ENCODE measurements at places on chromosomes 13 and 19. TPM values are rescaled to one million over a fixed set of nuclear protein-coding genes. Genes with fewer than 3 reads are reported as not detected.

The C1QTNF9B gene
- total RNA-seq: not detected

The TUBA3C gene
- not detected for total RNA-seq

The VSTM1 gene
- total RNA-seq: not detected

The ING1 gene
- 15.6 TPM for total RNA-seq

The KIR3DL1 gene
- total RNA-seq: not detected

The ZNF112 gene
- total RNA-seq: 6.1 TPM

The ZNF614 gene
- 9.4 TPM for total RNA-seq

The METTL21C gene
- not detected for total RNA-seq

The NFILZ gene
- total RNA-seq: not detected

The ZNF549 gene
- 3.5 TPM for total RNA-seq

The LRRC4B gene
- 0.09 TPM for total RNA-seq

The CPT1C gene
- 16.9 TPM for total RNA-seq

The TRAPPC5 gene
- total RNA-seq: 207 TPM

The ZNF528 gene
- total RNA-seq: 13.8 TPM

The SLC7A10 gene
- total RNA-seq: not detected

The CAPN12 gene
- not detected for total RNA-seq

The ASF1B gene
- total RNA-seq: 6.2 TPM
